Activated CD4-positive, alpha-beta T cell treated with anti-CD3 and anti-CD28 coated beads for 48 hours (primary cell): ENCODE measurements at places on chromosomes 4 and X.

- no peak for DNase-seq
Observed at GRCh38 chr4:5469151-5469775, 239.1 kb downstream of the EVC2 start.

DNA sequence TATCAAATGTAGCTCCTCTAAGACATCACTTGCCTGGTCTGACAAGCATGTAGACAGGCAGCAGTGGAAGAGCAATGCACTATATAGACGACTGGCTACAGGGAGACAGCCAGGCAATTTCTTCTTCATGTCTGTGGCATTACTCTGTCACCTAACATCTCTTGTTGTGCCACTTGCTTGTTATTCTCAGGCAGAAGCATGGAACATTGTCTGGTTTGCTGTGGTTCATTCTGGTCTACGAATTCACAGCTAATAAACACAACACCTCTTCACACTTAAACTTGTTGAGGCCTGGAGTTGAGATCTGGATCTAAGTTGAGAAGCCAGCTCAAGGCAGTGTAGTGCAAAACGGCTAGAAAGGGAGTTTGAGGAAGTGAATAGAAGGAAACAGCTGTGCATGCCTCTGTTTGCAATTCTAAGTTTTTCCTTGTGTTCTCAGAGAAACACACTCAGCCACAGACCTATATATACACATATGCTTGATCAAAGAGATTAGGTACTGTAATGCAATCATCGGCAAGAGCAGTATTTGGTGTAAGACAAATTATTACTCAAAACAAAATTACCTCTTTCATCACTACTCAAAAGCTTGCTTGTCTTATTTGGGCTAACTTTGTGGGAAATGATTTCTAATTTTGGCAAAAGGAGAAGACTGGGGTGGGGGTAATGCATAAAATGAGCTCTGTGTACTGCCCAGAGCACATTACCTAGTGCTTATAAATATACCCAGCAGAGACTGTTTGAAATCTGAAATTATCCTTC, 243.8 kb downstream of the PPP3CA start:
- no peak for DNase-seq

DNA sequence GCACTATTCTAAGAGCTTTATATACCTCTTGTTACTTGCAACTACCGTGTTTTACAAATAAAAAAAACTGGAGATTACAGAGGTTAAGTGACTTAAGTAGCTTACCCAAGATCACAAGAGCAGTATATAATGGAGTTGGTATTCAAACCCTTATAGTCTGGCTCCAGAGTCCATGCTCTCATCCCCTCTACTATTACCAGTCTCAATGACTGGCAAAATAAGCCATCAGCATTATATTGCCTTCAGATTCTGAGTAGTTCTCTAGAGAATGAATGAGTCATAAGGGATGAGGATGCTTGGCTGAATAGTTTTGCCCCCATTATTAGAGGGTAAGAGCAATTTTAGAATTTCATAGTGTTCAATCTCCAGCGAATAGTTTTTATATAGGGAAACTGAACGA, 170.1 kb upstream of the ATOH1 start:
- no peak for DNase-seq

GRCh38 chr4:140358281-140358680, 15.2 kb upstream of the SCOC start:
- DNase-seq, result no peak

- no peak for DNase-seq
Observed at GRCh38 chr4:189765736-189766135, 174.9 kb upstream of the FRG1 start.

- DNase-seq, result no peak
Observed at GRCh38 chr4:169675825-169676224, 55.4 kb downstream of the CLCN3 start.

DNA sequence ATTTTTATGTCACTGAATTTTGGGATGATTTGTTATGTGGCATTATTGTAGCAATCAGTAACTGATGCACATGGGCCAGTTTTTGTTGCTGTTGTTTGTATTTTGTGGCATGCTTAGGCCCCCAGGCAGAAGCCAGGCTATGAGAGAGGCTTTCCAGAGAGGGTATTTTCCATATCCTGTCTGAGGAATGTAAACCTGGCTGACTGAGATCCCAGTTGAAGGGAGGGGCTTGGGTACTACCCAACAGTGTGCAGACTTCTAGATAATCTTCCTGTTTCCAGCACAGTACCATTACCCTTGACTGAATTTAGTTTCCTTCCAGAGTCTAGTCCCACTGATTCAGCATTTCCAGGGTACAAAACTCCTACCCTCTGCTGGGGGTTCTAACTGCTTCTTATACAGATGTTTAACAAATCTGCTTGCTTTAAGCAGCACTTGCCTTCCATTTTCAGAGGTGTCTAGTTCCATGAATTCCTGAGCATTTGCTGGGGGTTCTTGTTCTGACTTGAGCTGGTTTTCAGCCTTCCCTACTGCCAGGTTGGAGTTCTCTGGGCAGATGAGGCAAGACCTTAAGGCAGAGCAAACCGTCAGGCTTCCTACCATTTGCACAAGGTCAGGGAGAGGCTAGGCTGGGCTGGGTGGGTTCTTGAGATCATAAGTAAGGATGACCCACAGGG, 104.7 kb upstream of the EGFL6 start:
- DNase-seq, result no peak

DNA sequence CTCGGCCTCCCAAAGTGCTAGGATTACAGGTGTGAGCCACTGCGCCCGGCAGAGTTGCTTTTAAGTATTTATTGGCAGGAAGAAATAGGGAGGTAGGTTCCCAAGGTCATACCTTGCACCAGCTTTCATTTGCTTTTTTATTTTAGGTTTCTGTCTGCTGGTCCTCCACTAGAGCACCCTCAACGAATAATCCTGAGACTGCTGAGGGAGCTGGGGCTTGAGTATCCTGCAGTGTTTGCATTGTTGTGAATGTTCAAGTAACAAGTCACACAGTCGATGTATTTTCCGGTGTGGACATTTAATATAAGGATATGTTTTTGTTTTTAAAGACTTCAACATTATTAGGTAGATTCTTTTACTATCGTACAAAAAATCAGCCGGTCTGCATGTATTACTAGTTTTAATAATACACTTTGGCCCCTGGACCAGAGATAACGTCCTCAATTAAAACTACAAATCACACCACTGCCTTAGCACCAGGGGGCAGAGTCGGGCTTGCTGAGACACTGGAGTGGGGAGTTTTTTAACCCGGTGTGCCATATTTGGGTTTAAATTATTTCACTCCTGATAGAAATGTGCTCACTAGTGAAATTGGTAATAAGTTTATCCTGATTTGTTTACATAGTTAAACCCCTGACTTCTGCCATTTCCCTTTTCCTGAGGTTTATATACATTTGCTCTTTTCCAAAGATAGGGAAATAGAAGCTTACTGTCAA, 11.6 kb downstream of the SMIM20 start:
- DNase-seq, result peak; percentile 58

DNA sequence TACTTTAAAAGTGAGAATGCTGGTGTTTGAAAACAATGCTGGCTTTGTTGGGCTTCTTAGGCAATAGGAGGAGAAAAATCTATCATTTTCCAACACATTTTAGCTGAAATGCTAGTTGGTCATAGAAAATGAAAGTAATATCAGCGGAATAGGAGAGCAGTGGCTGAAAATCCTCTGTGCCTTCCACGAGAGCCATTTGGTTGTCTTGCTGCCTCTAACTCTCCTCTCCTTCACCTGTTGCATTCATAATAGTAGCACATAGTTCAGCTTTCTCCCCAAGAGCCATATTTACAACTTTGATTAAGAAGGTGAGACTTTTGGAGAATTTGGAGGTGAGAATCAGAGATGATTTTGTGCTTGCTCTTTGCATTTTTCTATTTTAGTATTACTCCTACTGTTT, 849.4 kb upstream of the FTHL17 start:
- no peak for DNase-seq

GRCh38 chr4:83503974-83504373, 19.1 kb upstream of the ABRAXAS1 start:
- no peak for DNase-seq

DNA sequence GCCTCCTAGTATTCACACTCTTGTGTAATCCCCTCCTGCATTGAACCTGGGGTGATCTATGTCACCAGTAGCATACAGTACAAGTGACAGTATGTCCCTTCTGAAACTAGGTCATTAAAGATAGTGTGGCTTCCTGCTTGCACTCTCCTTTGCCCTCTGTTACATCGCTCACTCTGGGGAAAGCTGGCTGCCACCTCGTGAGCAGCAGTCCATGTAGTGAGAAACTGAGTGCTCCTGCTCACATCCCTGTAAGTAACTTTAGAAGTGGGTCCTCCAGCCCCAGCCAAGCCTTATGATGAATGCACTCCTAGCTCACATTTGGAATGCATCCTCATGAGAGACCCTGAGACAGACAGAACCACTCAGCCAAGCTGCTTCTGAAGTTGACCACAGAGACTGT, 89.8 kb upstream of the TNIP3 start:
- no peak for DNase-seq

- DNase-seq, result no peak
Observed at GRCh38 chr4:68874507-68874906, 58.7 kb downstream of the UGT2B10 start.

DNA sequence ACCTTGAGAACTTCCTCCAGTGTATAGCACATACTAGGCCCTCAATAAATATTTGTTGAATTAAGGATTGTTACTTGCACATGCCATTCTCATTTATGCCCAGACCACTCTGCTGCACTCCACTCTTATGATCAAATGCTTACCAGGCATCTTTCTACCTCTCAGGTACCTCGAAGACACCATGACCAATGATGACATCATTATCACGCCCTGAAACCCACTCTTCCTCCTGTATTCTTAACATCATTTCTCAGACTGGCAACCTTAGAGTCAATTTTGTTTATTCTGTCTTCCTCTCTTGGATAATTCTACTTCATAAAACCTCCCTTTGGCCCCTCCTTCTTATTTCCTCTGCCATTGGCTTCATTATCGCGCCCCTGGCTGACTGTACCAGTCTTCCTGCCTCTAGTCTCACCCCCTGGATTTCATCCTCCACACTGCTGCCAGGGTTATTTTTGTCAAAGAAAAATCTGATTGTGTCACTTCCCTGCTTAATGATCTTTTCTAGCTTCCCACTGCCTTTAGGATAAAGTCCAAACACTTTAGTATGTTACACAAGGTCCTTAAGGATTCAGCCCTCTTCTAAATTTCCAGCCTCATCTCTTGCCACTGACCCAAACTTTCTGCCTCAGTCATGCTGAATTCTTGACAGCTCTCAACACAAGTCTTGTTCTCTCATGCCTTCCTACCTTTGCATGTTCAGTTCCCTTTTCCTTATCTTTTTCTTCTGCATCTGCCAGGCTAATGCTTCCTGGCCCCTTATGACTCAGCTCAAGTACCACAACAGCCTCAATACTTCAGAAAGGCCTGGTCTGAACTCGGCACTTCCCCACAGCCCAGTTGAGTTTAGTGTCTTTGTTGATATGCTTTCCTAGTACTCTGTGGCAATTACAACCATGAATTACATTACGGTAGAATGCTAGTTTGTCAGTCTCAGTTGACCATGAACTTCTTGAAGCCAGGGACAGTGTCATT, 45.8 kb downstream of the HDAC8 start:
- DNase-seq, result no peak

GRCh38 chr4:55321707-55322264, 24.3 kb upstream of the SRD5A3 start:
- DNase-seq, result peak; percentile 81
